Activated T-cell treated with anti-CD3 and anti-CD28 coated beads, Interleukin-2, amount 50 U/mL, for 48 hours (primary cell): ENCODE measurements at places on chromosomes 11 and 22.
A peak's percentile ranks its signal among the peaks of the same experiment; 100 is the strongest.

DNA sequence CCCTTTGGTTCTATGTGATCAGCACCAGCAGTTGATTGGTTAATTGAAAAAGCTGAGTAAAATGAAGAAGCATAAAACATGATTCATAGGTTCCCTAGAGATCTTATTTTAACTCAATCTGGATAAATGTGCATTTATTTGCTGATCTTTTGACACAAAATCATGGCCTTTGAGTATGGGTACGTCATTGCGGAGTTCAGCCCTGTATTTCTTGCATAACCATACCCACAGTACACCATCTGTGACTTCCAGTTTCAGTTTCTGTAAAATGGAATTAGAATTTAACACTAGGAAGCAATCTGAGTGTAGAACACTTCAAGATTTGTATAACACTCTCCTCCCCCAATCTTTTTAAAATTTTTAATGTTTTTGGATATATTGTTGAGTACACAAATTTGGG is 358.2 kb downstream of the DDX10 start:
- no peak for DNase-seq

GRCh38 chr11:7577291-7578190 is 63.7 kb downstream of the PPFIBP2 start:
- DNase-seq: no peak

- DNase-seq: peak; percentile 79
These were observed 2.0 kb upstream of the FERMT3 start for GRCh38 chr11:64204464-64204989.

GRCh38 chr22:48819232-48819631 is 1008.4 kb downstream of the BRD1 start:
- DNase-seq: no peak
